CD4-positive, alpha-beta T cell treated with Interleukin-15 for 1 hour (primary cell): ENCODE measurements at places on chromosomes 11 and 22.
A peak's percentile ranks its signal among the peaks of the same experiment; 100 is the strongest.

DNA sequence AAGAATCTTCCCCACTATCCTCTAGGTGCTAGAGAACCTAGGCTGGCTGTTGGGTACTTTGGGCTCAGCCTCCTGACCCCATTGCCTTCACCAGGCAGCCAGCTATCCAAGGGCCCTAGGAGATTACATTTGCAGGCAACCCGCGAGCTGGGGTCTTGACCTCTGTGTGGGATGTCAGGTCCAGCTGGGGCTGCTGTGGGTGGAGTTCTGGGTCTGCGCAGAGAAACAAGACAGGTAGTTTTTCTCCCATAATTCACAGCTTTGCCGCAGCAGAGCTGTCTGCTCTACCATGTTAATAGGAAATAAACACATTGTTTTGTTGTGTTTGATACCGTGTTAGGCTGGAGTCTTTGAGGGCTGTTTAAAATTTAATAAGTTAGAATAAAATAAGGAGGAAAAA, 142.8 kb upstream of the PLET1 start:
- no peak for DNase-seq

- peak; percentile 35 for DNase-seq
These were observed 45.6 kb downstream of the BCR start for GRCh38 chr22:23225724-23226496.

DNA sequence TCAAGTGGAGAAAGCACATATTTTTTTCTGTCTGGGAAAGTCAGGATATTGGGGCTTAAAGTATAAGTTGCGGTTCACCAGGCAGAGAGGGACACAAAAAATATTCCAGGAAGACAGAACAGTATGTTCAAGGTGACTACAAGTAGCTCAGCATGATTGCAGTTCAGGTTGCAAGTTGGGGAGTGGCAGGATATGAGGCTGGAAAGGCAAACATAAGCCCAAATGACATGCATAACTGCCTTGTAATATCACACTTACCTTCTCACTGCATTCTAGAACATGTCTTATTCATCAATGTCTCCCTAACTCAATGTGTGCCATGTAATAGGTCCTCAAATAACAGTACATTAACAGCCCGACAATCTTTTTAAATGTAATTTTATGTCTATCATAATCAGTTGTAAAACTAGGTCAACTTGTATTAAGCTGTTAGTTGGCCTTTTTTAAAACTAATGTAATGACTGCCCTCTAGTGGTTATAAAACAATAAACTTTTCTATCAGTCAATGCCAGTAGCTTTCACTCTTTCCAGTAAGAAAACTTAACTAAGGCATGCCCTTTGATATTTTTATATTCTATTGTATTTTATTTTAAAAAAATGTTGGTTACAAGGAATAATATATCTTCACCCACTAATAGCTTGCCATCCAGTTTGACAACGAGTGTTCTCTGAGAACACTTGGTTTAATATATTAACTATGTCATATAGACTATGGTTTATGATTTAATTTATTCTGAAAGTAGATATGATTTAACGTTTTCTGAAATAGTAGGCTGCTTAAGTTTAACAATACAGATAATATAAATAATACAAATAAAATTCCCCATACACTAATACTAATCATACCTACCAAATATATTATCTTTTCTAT, 39.4 kb upstream of the CFAP300 start:
- no peak for DNase-seq

GRCh38 chr11:129700701-129701100, 114.9 kb upstream of the TMEM45B start:
- DNase-seq, result no peak

GRCh38 chr11:128735935-128736605, 42.2 kb downstream of the FLI1 start:
- DNase-seq, result no peak

DNA sequence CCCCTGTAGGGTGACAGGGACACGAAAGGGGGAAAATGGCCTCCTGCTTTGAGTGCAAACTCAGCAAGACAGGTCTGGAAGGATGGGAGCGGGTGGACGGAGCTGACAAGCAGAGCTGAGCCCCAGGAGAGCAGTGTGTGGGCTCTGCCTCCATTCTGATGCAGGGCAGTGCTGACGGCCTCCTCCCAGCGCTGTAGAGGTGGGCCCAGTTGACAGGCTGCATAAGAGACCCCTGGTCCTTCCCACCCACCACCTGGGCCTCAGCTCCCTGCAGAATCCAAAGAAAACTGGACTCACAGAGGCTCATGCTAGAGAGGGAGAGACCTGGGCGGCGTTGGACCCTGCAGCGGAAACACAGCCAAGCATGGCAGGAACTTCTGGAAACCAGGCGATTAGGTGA, 1113.4 kb downstream of the BRD1 start:
- no peak for DNase-seq

- no peak for DNase-seq
These were observed 39.4 kb downstream of the ABTB2 start for GRCh38 chr11:34318111-34319037.

DNA sequence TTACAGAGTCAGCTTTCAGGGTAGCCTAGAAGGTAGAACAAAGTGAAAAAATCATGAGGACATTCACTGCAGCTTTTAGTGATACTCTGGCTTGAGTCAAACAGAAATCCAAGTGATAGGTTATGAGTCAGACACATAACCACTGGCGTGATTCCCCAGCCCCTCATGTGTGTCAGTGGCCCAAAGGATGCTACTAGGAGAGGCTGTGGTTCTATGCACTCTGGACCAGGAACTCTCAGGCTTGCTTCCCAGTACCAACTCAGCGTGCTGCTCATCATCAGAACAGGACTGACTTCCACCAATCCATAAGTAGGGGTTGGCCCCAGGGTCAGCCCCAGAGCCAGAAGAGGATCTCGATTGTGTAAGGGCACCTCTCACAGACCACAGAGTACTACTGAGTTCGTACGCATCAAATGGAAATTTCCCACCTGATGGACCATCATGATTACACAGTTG, 116.8 kb downstream of the MED15 start:
- no peak for DNase-seq

- DNase-seq, result no peak
These were observed 37.4 kb upstream of the ZBED5 start for GRCh38 chr11:10895285-10895684.

DNA sequence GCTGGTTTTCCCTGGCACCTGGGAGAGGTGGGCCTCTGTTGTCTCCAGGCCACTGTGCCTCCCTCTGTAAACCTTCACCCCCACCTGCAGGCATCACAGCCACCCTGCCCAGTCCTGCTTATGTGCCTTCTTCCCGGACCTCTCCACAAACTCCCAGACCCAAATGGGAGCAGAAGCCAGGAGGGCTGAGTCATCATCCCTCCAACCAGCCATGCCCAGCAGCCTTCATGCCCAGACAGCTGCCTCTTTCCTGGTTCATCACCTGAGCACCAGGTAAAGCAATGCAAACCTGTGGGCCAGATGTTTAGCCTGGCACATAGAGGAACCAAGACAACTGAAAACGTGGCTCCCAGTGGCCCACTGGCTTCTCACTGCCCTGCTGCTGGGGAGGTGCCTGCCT, 2.1 kb upstream of the TMPRSS4 start:
- no peak for DNase-seq

DNA sequence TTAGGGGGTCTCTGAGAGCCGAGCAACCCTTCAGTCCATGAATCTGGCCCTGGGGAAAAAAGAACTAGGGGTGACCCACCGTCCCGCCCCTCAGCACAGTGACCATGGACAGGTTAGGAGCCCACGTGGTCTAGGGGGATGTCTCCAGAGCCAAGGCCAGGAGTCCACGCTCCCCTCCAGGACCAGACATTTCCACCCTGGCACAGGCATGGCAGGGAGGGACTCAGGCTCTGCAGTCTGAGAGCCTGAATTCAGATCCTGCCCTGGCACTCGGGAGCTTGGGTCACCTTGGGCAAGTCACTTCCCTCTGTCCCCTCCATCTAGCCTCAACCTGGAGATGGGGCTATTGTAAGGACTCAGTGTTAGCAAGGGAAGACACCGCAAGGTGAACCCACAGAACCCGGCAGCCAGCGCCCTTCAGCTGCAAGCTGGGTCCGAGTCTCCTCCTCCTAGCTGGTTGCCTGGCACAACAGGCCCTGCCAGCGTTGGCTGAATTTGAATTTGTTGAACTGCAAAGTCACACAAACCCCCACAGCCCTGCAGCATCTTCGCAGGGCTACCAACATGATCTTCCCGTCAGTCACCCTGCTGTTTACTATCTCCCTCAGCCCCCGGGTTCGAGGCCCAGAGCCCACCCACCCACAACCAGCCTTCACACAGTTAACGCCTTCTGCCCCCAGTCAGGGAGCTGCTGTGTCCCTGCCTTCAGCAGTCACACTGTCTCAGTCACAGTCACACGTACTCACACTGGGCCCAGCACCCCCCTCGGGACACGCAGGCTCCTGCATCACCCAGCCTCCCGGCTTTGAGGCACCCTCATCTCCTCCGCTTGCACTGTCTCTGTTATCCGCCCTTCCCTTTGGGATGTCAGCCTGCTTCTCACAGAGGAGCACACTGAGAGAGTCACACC, 603 bp upstream of the PDGFB start:
- DNase-seq, result no peak

- no peak for DNase-seq
These were observed 37.8 kb downstream of the SLCO2B1 start for GRCh38 chr11:75188671-75189070.

GRCh38 chr11:107819361-107820014, 39.1 kb downstream of the SLC35F2 start:
- no peak for DNase-seq
